ENCODE measurements at places on chromosomes 16 and 17.
A peak's percentile ranks its signal among the peaks of the same experiment; 100 is the strongest.

DNA sequence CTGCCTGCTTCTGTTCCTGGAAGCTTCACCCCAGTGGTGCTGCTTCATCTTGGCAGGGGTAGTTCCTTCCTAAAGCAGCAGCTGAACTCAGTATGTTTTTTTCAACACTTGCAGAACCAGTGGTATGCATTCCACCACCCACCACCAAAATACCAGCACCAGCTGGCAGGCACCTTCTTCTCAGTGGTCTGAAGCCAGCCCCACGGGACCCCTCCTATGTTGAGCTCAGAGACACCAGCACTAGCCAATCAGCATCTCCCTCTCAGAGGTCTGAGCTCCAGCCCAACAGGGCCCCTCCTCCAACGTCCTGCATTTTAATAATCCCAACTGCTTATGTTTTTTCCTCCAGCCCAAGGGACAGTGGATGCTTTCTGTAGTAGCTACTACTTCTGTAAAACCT, 299.6 kb upstream of the CCL2 start:
- no peak overlapping the region for H3K27ac ChIP-seq
- no peak overlapping the region for H3K4me3 ChIP-seq
- H3K4me1 ChIP-seq: no peaks in the 10 kb centered on the region
- H3K27me3 ChIP-seq: no peaks in the 10 kb centered on the region
- DNase-seq: no peak
- no peaks in the 10 kb centered on the region for H3K36me3 ChIP-seq

DNA sequence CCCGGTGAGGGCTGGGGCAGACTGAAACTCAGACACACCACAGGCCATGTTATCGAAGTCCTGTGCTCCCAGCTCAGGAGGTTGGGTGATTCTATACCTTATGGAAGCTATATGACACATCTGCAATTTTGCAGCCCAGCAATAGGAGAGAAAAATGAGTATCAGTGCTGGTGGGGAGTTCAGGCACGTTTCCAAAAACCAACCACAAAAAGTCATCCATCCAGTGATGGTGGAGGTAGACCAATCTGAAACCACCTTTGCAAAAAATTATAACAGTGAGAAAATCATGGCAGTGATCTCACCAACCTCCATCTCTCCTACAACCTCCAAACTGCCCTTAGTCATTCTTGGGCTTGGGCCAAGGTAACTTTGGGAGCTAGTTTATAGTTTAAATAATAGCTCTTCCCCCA, 327.9 kb downstream of the SLC39A11 start:
- H3K27me3 ChIP-seq: no peaks in the 10 kb centered on the region
- no peak for DNase-seq
- H3K4me1 ChIP-seq: no peaks in the 10 kb centered on the region
- no peak overlapping the region for H3K4me3 ChIP-seq
- H3K36me3 ChIP-seq: no peaks in the 10 kb centered on the region

- peaks cover 16% of the 10 kb centered on the region for H3K4me1 ChIP-seq
- no peak overlapping the region for H3K4me3 ChIP-seq
- no peaks in the 10 kb centered on the region for H3K27me3 ChIP-seq
- DNase-seq: peak; percentile 37
These were observed 131.9 kb downstream of the C16orf95 start for GRCh38 chr16:87185308-87185707.

DNA sequence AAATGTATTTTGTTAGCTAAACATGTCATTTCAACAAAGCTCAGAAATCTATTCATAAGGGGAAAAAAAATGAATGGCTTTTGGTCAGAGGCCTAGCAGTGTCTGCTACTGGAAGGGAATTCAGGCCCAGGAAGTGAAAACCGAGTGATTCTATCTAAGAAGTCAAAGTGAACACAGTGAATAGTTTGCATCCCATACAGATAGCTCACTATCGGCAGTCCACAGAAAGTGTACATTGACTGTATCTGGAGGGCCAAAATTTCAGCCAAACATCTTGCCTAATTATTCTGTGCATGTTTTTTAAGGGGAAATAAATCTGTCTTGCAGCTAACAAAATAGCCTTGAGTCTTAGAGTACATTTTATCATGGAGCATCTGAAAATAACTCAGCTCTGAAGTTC, 214.4 kb upstream of the CACNG5 start:
- no peaks in the 10 kb centered on the region for H3K27me3 ChIP-seq
- H3K36me3 ChIP-seq: no peaks in the 10 kb centered on the region
- peaks cover 11% of the 10 kb centered on the region for H3K4me1 ChIP-seq
- no peak overlapping the region for H3K4me3 ChIP-seq

GRCh38 chr16:29158785-29159184, 173.9 kb downstream of the LAT start:
- H3K27me3 ChIP-seq: no peaks in the 10 kb centered on the region
- H3K4me3 ChIP-seq: no peak overlapping the region
- H3K4me1 ChIP-seq: peaks cover 8% of the 10 kb centered on the region
- H3K36me3 ChIP-seq: no peaks in the 10 kb centered on the region
- no peak for DNase-seq

DNA sequence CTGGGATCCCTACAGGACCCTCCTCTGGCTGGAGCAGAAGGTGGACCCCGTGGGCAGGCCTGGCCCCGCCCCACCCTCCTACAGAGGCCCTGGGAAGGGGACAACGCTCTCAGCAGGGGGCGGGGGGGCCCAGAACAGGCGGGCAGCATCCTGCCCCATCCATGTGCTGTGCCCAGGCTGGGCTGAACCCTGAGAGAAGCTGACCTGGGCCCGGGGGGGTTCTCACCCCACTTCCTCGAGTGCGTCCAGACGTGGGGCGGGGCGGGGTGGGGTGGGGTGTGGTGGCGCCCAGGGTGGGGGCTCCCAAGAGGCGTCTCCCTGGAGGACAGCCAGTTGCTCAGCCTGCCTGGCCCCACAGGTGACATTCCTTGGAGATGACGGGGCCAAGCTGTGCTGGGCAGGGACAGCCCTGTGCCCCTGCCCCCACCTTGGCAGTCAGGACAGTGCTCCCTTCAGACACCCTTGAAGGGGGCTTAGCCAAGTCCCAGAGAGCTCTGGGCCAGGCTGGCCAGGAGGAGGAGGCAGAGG, 390 bp upstream of the UNC13D start:
- no peaks in the 10 kb centered on the region for H3K4me1 ChIP-seq
- no peak for DNase-seq
- no peaks in the 10 kb centered on the region for H3K27me3 ChIP-seq
- H3K4me3 ChIP-seq: no peak overlapping the region
- no peak overlapping the region for H3K27ac ChIP-seq

DNA sequence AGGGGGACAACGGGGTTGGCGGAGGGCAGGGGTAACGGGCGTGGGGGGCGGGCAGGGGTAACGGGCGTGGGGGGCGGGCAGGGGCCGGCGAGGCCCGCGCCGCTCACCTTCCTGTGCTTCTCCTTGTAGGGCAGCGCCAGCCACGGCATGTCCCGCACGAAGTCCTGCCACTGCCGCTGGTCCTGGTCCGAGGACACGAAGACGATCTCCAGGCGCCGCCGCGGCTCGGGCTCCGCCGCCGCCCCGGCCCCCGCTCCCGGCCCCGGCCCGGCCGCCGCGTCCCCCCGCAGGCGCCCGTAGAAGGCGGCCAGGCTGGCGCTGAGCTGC, 401 bp downstream of the NXN start:
- H3K4me3 ChIP-seq: peak overlapping the region; percentile 94
- H3K4me1 ChIP-seq: peaks cover 13% of the 10 kb centered on the region
- DNase-seq: no peak
- H3K27me3 ChIP-seq: no peaks in the 10 kb centered on the region
- H3K36me3 ChIP-seq: no peaks in the 10 kb centered on the region

DNA sequence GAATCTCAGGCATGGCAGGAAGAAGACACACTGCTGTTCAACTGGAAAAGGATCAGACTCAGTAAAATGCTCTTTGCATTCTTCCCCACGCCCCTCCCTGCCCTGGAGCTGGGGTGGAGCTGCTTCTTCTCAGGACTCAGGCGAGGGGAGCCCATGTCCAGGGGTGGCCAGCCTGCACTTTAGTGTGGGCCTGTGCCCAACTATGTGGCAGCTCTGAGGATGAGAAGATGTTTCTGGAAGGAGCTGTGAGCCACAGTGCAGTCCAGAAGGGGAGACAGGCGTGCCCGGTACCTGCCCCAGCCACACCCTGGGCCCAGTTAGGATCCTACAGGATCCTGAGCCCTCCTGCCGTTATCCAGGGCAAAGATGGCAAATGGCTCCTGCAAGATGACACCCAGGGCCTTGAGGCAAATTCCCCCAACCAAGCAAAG, 120.3 kb downstream of the ANKRD11 start:
- no peaks in the 10 kb centered on the region for H3K27me3 ChIP-seq
- peak overlapping the region; percentile 37 for H3K27ac ChIP-seq
- peaks cover 31% of the 10 kb centered on the region for H3K4me1 ChIP-seq

DNA sequence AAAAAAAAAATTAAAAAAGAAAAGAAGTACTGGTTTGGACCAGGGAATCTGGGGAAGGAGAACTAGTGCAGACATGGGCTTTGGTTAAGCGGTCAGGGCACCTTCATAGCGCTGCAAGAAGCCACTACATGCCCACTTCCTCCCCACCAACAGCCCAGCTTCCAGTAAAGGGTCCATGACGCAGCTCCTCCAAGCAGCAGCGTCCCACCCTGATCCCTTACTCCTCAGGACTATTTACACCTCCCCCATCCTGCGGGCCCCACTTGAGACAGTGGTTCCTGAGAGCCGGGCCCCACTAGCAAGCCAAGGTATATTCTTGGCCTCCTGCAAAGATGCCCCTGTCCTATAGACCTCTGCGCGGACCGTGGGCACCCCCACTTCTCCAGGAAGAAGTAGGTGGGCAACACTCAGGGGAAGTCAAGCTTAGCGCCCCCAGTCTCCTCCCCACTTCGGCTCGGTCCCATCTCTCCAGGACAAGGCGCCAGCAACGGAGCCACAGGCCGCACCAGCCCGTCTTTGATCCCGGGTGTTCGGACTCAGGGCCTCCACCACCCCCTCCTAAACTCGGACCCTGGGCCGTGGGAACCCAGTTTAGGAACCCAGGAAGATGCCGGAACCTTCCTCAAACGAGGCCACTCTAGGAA, 913 bp upstream of the PRR14 start:
- H3K4me3 ChIP-seq: no peak overlapping the region
- no peaks in the 10 kb centered on the region for H3K36me3 ChIP-seq
- peaks cover 30% of the 10 kb centered on the region for H3K27me3 ChIP-seq
- DNase-seq: no peak
- H3K4me1 ChIP-seq: peaks cover 4% of the 10 kb centered on the region
- no peak overlapping the region for H3K27ac ChIP-seq

- H3K4me3 ChIP-seq: no peak overlapping the region
- no peak overlapping the region for H3K27ac ChIP-seq
- no peaks in the 10 kb centered on the region for H3K4me1 ChIP-seq
- no peaks in the 10 kb centered on the region for H3K36me3 ChIP-seq
- no peak for DNase-seq
- H3K27me3 ChIP-seq: no peaks in the 10 kb centered on the region
These were observed 288.7 kb downstream of the SOX9 start for GRCh38 chr17:72409405-72410002.

GRCh38 chr17:45008216-45008615, 40.1 kb upstream of the C1QL1 start:
- H3K27me3 ChIP-seq: peaks cover 12% of the 10 kb centered on the region
- peaks cover 24% of the 10 kb centered on the region for H3K4me1 ChIP-seq
- no peak overlapping the region for H3K27ac ChIP-seq
- H3K36me3 ChIP-seq: no peaks in the 10 kb centered on the region
- no peak overlapping the region for H3K4me3 ChIP-seq
- no peak for DNase-seq

DNA sequence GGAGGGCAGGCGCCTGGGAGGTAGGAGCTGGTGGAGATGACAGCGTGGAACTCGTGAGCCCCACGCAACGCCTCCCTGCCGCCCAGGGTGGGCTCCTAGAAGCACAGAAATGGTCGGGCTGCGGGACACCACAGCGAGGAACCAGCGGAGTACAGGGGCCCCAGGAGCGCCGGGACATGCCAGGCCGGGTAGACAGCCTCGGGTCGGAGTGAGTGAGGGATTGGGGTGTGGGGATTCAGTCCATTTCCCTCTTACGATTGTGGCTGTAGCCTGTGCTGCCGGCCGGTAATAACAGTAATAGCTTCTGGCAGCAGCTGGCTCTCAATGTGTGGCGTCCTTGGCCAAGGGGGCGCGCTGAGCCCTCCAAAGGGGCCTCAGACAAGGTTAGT, 12.2 kb upstream of the CES3 start:
- H3K36me3 ChIP-seq: no peaks in the 10 kb centered on the region
- DNase-seq: no peak
- H3K27ac ChIP-seq: no peak overlapping the region
- no peaks in the 10 kb centered on the region for H3K4me1 ChIP-seq
- peaks cover 56% of the 10 kb centered on the region for H3K27me3 ChIP-seq

- H3K4me3 ChIP-seq: no peak overlapping the region
- H3K36me3 ChIP-seq: no peaks in the 10 kb centered on the region
- no peaks in the 10 kb centered on the region for H3K4me1 ChIP-seq
- H3K27ac ChIP-seq: no peak overlapping the region
- DNase-seq: no peak
These were observed 7.0 kb downstream of the ZNF768 start for GRCh38 chr16:30519120-30520049.
